ENCODE measurements at places on chromosomes 12 and 14. TPM values are rescaled to one million over a fixed set of nuclear protein-coding genes. Genes with fewer than 3 reads are reported as not detected.

- no peak for DNase-seq
Observed at GRCh38 chr12:75945581-75945980, 86.0 kb downstream of the PHLDA1 start.

DNA sequence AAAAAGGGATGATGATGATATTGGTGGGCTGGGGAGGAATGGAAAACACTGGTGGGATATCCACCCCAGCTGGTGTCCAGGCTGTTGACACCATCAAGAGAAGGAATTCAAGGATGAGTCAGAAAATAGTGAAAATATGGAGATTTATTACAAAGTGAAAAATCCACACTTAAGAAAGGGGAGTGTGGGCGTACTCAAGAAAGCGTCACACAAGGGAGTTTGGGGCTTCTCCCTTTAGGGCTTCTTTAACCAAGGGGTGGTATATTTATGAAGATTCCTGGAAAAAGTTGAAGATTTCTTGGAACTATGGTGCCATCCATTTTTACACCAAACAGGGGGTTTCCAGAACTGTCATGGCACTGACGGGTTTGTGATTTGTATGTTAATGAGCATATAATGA lies 63.1 kb upstream of the ARID2 start:
- DNase-seq = no peak

DNA sequence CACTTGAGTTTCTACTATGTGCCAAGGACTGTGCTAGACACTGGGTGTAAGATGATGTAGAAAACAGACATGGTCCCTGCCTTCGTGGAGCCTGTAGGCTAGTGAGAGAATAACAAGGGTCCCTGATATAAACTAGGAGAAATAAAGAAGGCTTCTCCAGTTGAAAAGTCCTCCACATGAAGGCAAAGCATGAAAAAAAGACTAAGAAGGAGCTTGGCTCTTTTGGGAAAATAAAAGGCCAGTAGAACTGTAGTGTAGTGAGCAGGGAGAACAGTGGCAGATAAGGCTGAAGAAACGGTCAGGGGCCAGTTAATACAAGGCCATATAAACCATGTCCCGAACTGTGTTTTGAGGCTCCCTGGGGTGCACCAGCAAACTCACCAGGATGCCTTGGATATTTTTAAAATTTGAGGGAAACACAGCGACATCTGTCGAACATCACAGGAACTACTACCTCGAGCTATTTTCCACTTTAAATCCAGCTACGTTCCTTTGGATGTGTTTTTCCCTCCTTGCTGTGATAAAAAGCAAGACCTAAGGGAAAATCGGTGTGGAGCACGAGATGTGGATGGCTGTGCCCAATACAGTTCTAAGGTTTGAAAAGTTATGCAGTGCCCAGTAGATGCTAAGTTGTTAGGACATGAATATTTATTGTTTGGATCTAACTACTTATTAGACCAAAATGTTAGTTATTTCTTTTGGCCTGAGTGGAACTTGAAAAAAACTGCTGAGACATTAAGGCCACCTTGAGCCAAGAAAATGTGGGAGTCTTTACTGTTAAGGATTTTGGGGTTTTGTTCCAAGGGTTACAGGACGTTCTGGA lies 8.5 kb upstream of the CFL2 start:
- peak; percentile 58 for DNase-seq

DNA sequence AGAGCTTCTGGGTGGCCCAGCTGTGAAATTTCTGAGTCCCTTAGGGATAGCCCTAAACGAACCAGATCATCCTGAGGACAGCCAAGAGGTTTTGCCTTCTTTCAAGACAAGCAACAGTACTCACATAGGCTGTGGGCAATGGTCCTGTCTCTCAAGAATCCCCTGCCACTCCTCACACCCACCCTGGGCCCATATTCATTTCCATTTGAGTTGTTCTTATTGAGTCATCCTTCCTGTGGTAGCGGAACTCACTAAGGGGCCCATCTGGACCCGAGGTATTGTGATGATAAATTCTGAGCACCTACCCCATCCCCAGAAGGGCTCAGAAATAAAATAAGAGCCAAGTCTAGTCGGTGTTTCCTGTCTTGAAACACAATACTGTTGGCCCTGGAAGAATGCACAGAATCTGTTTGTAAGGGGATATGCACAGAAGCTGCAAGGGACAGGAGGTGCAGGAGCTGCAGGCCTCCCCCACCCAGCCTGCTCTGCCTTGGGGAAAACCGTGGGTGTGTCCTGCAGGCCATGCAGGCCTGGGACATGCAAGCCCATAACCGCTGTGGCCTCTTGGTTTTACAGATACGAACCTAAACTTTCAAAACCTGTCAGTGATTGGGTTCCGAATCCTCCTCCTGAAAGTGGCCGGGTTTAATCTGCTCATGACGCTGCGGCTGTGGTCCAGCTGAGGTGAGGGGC lies 38.9 kb downstream of the DAD1 start:
- DNase-seq = no peak

- DNase-seq = peak; percentile 11
Observed at GRCh38 chr12:114555451-114555850, 128.5 kb downstream of the TBX3 start.

DNA sequence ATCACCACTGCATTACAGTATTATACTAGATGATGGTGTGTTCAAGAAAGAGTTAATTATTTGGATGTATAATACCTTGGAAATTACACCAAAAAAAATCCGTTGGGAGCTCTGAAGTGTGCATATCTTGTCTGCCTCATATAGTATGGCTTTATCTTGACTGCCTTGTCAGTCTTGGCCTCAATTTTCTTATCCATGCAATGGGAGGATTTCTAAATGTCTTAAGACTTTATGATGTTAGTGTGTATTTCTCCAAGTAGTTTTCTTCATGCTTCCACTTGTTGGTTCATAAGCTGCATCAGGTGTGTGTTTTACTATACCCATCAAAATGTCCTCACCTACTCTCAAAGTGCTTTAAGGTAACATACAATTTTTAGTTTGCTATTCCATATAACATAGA lies 84.6 kb downstream of the FGD4 start:
- DNase-seq = no peak

DNA sequence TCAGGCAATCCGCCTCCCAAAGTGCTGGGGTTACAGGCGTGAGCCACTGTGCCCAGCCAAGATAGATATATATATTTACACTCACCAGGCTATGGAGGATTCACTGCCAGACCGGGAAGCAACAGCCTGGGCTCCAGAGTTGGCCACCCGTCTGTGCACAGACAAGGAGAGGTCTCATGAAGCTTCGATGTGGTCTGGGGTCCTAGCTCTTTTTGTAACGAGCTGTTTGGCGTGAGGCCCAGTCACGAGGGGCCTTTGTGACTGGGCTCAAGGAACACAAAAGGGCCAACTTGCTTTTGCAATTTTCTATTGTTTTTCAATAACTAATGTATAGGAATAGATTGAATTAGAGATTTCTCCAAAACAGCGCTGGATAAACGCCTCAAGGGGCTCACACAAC lies 77.6 kb upstream of the EIF5 start:
- no peak for DNase-seq

DNA sequence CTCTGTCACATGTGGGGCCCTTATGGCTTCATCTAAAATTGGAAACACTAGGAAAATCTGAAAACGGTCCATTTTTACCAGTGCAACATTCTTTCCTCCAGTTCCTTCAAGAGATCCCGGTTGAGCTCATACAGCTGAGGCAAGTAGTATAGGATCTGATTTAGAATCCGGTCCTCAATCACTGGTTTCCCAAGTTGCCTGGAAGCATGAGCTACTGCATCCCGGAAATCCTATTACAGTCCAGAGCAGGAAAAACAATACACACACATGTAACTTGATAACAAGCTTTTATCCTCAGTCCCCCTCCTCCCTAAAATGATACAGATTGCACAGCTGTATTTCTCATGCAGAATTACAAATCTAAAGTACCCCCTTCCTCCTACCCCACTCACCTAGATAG lies 67.9 kb upstream of the NR2C1 start:
- DNase-seq = no peak

The RASSF9 gene
- 14.5 TPM for polyA plus RNA-seq

DNA sequence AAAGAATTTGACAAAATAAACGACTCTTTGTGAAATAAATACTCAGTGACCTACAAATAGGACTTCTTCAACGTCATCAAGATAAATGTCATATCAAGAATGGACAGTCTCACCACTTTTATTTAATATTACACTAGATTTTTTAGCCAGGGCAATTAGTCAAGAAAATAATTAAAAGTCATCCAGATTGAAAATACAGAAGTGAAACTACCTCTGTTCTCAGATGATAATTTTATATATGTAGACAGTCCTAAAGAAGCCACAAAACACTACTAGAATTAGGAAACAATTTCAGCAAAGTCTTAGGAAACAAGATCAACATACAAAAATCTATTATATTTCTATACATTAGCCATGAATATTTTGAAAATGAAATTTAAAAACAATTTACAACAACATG lies 689.6 kb upstream of the SEL1L start:
- DNase-seq = no peak

The SLC5A8 gene
- 53.6 TPM for polyA plus RNA-seq

DNA sequence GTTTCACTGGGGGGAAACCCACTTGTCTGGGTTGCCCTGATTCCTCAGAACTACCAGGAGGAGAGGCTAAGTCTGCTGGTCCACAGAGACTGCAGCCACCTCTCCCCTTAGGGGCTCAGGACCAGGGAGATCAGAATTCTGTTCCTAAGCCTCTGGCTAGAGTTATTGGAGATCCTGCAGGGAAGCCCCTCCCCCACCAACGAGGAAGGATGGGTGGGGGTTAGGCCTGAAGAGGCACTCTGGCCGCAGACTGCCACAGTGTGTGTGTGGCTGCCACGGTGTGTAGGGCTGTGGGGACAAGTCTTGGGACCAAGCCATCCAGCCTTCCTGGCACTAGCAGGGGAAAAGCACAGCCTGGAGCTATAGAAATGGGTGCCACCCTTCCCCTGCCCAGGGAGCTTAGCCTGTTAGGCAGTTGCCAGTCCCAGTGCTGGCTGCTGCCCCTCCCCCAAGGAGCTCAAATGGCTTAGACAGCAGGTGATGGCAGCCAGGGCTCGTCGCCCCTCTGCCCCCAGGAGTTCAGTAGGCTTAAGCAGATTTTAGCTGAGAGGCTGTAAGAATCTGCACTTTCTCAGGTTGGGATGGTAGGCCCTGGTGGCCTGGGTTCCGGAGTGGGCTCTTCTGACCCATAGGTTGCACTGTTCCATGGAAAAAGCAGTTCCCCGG lies 107.7 kb downstream of the ERGIC2 start:
- DNase-seq = no peak

GRCh38 chr12:94146166-94146936 lies 2.0 kb upstream of the PLXNC1 start:
- no peak for DNase-seq

GRCh38 chr14:24430682-24431568 lies 1.2 kb downstream of the KHNYN start:
- DNase-seq = no peak

- peak; percentile 41 for DNase-seq
Observed at GRCh38 chr14:68819260-68819691, 26.4 kb upstream of the ZFP36L1 start.

DNA sequence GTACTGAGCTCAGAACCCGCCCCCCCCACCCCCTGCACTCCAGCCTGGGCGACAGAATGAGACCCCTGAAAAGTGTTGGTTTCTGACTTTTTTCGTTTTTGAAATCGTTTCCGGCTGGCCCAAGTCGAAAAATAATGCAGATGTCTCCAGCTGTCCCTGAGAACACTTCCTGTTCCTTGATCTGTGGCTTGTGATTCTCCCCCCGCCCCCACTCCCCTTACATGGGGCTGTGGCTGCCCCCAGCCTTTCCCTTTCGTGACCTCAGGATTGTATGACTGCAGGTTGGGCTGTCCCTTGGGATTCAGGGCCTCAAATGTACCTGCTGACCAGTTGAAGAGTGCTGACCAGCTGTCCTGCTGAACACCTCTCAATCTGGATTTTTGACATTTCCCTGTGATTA lies 34.1 kb downstream of the NOC4L start:
- peak; percentile 48 for DNase-seq

DNA sequence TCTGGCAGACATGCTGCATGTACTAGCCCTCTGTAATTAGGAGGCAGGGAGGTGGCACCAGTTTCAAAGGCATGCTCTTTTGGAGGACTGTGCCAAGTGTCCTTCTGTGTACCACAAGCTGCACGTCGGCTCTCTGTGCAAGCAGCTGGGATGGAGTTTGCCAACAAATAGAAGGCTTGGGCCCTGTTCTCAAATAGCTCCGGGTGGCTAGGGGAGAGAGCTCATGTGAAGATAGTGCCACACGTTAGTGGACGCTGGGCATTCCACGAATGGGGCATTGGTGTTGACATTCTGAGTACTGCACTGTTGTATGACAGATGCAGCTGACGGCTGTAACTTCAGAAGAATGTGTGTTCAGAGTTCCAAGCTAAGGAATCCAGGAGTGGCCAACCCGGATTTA lies 4.4 kb downstream of the AACS start:
- no peak for DNase-seq

- DNase-seq = no peak
Observed at GRCh38 chr12:103623716-103624115, 36.6 kb downstream of the STAB2 start.

DNA sequence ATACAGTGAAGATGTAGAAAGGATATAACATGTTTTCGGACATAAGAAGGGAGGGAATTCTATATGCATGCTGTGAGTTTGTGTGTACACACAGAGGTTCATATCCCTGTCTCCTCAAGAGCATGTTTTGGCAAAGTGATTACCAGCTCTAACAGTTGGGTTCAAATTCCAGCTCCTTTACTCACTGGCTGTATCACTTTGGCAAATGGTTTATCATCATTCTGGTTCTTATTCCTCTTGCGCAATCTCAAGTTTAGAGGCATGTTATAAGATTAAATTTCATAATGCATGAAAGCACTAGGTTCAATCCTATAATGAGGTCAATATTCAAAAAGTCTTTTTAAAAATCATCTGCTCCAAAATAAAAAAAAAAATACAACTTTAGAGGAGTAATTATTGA lies 107.7 kb upstream of the LRFN5 start:
- no peak for DNase-seq

- DNase-seq = no peak
Observed at GRCh38 chr14:99654235-99654985, 9.5 kb downstream of the HHIPL1 start.

DNA sequence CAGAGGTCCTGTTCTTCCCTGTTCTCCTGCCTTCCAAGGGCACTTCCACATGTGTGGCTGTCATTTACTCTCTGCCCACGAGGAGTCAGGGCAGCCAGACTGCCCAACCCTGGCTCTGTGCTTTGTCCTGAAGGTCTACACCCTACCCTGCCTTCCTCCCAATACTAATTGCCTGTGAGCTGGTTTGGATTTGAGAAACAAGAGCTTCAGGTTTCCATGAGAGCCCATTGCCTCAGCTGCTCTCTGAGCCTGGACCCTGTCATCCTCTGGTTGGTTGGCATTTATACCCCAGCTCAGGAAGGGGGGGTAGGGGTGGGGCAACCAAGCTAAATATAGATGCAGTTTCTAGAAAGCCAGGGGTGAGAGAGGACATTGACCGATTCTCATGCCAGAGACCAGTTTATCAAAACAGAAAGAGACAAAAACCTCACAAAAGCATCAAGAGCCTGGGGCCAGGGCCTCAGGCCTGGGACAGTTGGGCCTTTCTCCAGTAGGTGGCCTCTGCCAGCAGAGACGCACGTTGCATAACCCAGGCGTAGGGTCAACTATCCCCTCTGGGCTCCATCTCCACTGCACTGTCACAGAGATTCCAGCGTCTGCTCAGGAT lies 34.5 kb downstream of the VDR start:
- no peak for DNase-seq

GRCh38 chr12:131755305-131756113 lies 44.6 kb downstream of the SFSWAP start:
- DNase-seq = no peak

GRCh38 chr12:79532907-79533288 lies 157.9 kb downstream of the PAWR start:
- no peak for DNase-seq

All from renal pelvis (tissue), 12 donors.